ENCODE measurements at places on chromosomes 6 and 20.

- DNase-seq = no peak
Measured at GRCh38 chr6:44309631-44310030, 3.5 kb downstream of the AARS2 start.

- DNase-seq = no peak
Measured at GRCh38 chr20:25005661-25006060, 13.1 kb upstream of the APMAP start.

DNA sequence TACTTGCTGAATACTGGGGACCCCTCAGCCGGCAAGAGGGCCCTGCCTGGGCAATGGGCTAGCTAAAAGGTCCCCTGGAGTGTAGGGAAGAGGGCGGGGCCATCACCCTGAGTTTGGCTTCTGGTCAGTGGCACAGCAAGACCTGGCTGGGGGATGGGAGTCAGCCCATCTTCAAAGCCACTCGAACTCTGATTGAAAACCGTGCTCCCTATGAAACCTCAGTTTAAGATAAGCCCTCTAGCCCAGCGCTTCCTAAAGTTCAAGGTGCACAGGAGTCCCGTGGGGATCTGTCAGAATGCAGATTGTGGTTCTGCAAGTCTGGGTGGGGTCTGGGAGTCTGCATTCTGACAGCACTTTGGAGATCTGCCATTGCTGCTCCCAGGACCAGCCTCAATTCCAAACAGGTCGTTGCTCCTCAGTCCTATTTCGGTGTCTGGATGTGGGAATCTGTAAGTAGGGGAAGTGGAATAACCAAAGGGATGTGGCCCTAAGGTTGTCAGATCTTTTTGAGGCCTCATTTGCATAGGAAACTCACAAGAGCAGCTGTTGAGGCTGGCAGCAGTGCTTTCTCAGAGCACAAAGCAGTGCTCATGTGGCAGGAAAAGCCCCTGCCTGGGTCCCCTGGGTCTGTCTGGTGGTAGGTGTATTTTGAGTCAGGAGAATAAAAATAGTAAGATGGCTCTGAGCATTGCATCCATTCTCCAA is 85.3 kb upstream of the SCP2D1 start:
- DNase-seq = no peak

- DNase-seq = no peak
Measured at GRCh38 chr6:7542065-7542873, 798 bp downstream of the DSP start.

DNA sequence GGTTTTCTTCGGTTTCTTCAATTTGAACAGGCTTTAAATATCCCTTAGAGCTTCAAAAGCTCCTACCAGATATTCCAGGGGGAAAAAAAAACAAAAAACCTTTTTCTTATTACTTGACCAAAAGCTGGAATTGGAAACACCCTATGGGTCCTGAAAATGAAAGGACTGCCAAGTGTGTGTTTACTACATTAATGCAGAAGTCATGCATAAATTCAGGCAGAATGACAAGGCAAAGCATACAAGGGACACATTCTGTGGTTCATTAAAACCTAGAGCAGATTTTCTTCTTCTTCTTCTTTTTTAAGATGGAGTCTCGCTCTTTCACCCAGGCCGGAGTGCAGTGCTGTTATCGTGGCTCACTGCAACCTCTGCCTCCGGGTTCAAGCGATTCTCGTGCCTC is 119.1 kb downstream of the GMDS start:
- DNase-seq = no peak

- no peak for DNase-seq
Measured at GRCh38 chr6:74674377-74674776, 531.5 kb downstream of the COL12A1 start.

GRCh38 chr6:135686784-135687301 is 164.7 kb upstream of the PDE7B start:
- DNase-seq = no peak

DNA sequence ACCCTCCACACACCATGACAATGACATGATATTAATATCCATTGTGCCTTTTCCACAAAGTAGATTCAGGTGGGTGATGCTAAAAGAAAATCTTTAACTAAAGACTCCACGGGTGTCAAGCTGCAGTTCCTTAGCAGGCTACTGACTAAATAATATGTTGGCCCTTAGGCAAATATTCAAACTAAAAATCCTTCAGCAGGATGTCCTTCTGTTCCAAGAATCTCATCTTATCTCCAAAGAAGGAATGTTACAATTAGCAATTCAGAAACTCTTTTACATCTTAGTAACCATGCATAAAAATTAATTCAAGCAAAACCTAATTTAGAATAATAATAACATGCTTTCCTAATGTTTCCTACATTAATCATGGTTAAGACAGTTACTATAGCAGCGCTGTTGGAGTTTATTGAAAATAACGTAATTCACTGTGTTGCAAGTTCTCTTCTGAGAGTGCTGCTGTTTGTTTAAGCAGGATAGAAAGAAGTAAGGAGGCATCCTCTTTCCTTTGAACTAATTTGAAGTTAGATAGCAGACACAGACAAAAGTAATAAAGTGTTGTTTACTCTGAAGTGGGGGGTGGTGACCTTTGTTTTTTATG is 414.8 kb upstream of the CDH4 start:
- no peak for DNase-seq

GRCh38 chr20:33926425-33926824 is 67.3 kb upstream of the RALY start:
- no peak for DNase-seq

DNA sequence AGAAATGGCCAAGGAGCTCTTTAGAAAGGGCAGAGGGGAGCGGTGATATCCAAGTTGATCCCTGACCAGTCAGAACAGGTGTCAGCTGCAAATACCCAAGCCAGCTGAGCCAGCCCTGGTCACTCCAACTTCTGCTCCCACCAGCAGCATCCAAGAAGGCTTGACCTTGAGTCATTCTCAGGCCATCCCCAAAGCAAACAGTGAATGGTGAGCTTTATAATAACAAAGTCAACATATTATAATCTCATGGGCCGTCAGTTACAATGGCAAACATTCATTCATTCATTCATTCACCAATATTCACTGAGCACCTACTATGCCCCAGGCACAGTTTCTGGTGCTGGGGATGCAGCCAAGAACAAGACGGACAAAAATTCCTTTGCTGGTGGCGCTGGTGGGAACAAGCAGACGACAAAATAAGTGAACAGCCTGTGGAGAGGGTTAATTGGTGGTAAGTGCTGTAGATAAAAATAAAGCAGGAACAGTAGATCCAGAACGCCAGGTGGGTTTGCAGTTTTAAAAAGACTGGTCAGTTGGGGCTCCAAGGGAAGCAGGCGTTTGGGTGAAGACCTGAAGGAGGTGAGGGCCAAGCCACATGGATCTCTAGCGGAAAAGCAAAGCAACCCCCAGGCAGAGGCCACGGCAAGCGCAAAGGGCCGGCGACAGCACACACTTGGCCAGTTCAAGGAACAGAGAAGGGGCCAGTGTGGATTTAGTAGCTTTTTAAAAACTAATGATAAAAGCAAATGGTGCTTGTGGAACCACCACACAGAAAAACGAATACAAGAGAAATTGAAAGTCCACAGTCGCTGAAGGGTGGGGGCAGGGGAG is 131.8 kb upstream of the PTPN1 start:
- DNase-seq = no peak

DNA sequence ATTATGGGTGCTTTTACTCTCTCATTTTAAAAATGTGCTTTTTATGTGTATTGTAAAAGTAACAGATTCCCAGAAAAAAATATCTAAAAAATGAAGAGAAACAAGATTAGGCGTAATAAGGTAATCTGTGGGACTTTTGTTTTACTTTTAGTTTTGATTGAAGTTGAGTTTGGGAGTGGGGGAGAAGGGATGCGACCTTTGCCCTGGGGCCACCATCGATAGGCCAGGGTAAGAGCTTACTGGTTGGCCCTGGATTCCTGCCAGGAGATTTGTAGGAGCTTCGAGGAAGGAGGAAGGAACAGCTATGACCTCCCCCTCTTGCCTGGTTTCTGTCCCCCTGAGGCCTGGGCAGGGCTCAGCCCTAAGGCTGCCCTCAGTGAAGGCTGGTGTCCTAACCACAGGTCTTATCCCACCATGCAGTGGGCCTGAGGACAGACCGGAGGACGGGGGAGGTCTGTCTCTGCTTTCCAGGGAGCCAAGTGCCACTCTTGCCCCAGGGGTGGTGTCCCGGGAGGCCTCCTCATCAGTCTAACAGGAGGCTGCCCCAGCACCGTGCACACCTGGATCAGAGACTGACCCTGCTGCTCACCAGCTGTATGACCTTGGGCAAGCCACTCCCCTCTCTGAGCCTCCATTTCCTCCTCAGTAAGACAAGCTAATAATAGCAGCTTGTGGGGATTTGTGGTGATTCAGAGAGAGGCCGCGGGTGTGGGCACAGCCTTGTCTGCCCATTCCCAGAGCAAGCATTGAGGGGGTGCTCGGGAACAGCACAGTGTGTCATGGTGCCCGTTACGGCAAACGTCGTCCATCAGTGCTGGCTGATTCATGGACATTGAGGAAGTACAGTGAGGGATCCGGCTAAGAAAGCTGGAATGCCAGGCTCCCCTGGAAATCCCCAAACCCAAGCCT is 21.2 kb downstream of the TGM2 start:
- peak; percentile 48 for DNase-seq

DNA sequence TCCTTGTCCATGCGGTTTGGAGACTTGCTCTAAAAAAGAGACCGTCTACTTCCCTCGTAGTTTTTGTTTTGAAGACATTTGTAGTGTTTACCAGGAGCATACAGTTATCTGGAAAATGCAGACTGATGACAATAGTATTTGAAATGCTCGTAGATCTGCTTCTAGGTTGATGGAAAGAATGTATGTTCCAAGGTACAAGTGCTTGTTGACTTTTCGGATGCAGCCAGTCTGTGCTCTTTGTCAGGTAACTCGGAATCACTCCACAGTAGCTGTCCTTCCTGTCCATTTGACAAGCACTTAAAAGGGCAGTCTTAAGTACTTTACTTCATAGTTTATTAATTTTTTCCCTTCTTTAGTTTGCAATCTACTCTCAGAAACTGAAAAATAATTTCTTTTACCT is 194.8 kb downstream of the ESR1 start:
- DNase-seq = no peak

GRCh38 chr6:42026540-42026939 is 23.8 kb upstream of the TAF8 start:
- DNase-seq = no peak

- no peak for DNase-seq
Measured at GRCh38 chr6:447381-448165, 56.0 kb downstream of the IRF4 start.

- DNase-seq = no peak
Measured at GRCh38 chr20:56940466-56940865, 311.4 kb downstream of the TFAP2C start.

DNA sequence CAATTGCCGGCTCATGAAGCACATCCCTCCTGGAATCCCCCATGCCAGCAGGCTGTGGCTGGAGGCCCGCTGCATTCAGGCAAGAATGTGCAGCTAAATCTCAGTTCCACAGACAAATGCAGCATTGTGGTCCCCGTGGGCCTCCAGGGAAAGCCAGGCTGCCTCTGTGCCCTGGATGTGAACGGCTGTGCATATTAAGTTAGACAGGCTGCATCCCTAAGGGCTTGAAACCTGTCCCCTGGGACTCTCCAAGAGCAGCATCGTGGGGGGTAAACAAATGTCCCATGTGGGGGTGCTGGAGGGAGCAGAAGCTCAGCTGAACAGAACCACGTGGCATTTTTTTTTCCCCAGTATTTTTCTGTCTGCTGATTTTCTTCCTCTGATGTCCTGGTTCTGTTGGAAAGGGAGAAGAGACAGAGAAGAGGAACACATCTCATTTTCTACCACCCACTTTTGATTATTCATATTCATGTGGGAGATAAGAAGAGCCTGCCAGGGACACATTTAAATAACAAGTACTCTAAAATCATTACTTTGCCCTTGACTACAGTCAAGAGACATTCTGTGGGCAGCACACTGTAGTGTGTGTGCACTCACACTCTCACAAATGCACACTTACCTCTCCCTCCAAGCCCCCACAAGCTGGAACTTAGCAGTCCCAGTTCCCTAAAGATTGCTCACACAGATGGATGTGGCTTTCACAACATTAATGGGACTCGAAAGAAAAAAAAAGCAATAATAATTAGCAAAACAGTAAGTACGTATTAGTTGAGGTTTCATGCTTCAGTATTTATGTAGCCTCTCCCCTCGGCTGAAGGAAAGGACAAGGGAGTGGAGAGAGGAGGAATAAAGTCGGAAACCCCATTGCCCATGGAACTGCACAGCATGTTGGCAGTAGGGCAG is 16.9 kb downstream of the GFOD1 start:
- DNase-seq = no peak

- DNase-seq = no peak
Measured at GRCh38 chr6:144617191-144617590, 332.1 kb downstream of the UTRN start.

- DNase-seq = no peak
Measured at GRCh38 chr20:63378626-63379025, 17.5 kb upstream of the CHRNA4 start.

- no peak for DNase-seq
Measured at GRCh38 chr6:16683641-16684194, 77.5 kb downstream of the ATXN1 start.

- DNase-seq = no peak
Measured at GRCh38 chr6:13367396-13367795, 39.1 kb upstream of the TBC1D7 start.

GRCh38 chr6:168956884-168957730 is 296.5 kb downstream of the THBS2 start:
- peak; percentile 47 for DNase-seq

- peak; percentile 1 for DNase-seq
Measured at GRCh38 chr6:90715093-90715655, 128.3 kb upstream of the MAP3K7 start.

- no peak for DNase-seq
Measured at GRCh38 chr20:21698494-21699215, 6.8 kb upstream of the PAX1 start.

GRCh38 chr6:24876499-24877465 is 59.0 kb downstream of the RIPOR2 start:
- no peak for DNase-seq

GRCh38 chr6:148021699-148022098 is 320.9 kb upstream of the SASH1 start:
- no peak for DNase-seq

GRCh38 chr20:40323361-40323794 is 365.7 kb downstream of the MAFB start:
- no peak for DNase-seq

DNA sequence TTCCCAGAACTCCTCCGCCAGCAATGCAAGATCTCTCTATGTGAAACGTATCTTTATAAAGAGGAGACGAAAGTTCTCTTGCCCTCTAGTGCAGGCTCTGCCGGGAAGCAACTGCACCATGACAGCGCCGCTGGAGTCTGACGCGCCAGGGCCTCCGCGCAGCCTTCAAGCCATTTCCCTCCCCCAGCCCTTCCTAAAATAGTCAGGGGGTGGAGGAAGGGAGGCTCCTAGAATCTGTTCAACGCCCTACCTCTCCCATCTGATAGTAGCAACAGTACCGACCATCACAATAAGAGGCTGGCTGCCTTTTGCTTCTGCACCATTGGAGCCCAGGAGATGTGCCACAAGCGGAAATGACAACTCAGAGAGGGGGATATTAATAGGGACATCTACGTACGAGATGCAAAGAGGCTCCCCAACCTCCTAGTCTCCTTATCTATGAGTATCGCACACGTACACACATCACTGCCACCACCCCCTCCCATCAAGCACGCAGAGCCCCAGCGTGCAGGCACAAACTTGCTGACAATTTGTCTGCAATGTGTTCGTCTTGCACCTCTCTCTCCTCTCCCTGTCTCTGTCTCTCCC is 1.0 kb downstream of the SYNE1 start:
- no peak for DNase-seq
